ENCODE measurements at places on chromosomes 16 and 17.

DNA sequence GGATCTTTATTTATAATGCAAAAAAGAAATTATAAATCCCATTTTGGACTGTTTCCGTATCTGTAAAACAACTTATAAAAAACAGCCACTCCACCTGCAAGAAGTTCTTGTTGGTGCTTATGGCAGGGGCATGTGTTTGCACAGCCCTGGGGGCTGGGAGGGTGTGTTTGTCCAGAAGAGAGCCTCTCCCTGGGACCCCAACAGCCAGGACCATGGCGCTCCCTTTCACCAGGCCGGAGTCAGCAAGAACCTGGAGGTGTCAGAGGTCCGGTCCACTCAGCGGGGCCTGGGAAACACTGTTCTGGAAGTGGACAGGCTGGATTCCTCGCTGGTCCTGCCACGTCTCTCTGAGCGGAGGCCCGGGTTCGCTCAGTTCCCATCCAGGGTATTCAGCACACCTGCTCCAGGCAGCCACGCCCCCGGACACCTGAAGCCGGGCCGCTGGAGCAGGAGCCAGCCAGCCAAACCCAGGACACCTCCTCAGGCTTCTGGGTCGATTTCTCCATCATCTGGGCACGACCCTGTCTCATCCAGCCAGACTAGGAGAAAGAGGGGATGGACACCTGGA is 18.9 kb upstream of the GINS2 start:
- no peak for DNase-seq

GRCh38 chr17:62821189-62822079 is 13.3 kb upstream of the MARCHF10 start:
- no peak for DNase-seq

- no peak for DNase-seq
These were observed 115.7 kb upstream of the PMFBP1 start for GRCh38 chr16:72287649-72288048.

- DNase-seq = no peak
These were observed 19.5 kb downstream of the RAP1GAP2 start for GRCh38 chr17:2815781-2816185.

GRCh38 chr17:48338720-48339119 is 91.3 kb downstream of the SKAP1 start:
- no peak for DNase-seq

DNA sequence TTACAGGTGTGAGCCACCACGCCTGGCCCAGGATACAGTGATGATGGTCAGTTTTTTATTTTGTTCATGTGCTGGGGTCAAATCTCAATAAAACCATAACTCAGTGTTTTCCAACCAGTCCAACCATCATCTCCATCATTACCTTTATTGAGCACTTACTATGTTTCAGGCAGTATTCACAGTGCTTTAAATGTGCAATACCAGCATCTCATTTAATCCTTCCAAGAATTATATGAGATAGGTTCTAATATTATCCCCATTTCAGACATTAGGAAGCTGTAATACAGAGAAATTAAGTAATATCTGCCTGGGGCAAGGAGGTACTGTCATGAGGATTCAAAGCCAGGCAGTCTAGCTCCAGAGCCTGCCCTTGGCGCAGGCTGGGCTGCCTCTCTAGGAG is 36.9 kb upstream of the TANGO6 start:
- no peak for DNase-seq

DNA sequence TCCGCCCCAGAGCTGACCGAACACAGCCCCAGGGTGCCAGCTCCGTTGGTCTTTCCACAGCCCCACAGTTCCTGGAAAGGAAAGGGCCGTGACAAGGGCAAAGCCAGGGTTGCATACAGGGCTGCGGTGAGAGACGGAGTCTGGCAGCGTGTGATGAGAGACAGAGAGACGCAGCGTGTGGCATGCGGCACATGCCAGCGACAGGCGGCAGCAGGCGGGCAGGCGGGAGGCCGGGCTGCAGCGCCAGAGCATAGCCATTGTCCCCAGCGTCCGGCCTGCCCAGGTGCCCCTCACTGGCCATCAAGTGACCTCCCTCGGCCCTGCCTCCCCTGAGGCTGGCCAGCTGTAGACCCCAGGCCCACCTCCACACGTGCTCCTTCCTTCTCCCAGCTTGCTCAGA is 8.6 kb downstream of the RTN4RL1 start:
- DNase-seq = no peak

GRCh38 chr16:3215601-3216262 is 19.2 kb downstream of the ZNF200 start:
- peak; percentile 36 for DNase-seq

DNA sequence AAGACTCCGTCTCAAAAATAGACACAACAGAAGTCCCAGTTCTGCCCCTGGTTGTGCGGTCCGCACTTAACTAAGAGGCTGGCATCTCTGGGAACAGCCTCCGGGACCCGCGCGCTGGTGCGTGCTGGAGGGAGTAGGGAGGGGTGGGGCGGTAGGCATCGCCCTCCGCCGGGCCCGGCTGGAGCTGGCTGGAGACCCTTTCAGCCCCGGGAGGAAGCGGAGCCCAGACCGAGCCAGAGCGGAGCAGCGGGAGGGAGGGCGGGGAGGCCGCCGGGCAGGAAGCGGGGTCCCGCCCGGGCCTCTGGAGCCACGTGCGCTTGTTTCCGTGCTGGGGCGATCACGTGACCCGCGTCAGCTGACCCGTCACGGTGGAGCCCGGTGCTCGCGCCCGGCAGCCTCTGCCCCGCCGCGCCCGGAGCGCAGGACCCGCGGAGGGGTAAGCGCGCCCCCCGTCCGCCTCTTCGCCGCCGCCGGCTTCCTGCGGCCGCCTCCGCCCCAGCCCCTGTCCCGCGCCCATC is at the start of gene WDR81:
TSS of gene WDR81 (plus strand) at position 354 of the 518 bp plus-strand sequence. CDS start 256 bp downstream, outside the sequence.
- peak; percentile 92 for DNase-seq

DNA sequence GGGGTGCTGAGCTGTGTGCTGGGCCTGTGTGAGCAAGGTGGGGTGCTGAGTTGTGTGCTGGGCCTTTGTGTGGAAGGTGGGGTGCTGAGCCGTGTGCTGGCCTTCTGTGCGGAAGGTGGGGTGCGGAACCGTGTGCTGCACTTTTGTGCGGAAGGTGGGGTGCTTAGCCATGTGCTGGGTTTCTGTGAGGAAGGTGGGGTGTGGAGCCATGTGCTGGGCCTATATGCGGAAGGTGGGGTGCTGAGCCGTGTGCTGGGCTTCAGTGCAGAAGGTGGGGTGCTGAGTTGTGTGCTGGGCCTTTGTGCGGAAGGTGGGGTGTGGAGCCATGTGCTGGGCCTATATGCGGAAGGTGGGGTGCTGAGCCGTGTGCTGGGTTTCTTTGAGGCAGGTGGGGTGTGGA is 555.4 kb upstream of the EEF2KMT start:
- no peak for DNase-seq

DNA sequence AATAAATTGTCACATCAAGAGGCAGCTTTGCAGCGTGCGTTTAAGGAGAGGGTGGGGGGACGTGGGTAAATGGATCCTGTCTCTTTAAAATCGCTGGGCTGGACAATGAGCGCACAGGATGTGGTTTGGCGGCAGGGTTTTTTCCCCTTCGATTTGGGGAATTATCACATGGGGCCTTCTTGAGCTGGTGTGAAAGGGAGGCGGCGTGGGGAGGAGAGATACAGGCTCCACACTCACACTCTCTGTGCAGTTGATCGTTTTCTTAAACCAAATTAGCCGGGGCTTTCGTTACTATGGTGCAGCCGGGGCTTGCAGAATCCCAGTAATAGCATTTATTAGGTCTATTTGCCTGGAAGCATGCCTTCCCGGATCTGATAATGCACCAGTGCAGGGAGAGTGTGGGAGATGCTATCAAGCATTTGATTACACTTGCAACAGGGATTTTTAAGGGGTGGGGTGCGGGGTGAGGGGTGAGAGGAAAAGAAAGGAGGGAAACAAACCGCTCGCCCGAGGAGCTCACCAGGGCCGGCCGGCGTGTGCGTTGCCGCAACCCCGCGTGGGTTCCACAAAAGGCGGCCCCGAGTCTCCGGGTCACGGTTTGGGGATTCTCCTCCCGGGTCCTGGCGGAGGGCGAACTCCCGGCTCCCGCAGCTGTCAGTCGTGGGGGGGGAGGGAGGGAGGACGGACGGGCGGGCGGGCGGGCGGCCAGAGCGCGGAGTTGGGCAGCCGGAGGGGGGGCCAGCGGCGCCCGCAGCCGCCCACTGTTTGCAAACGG is 58.8 kb upstream of the GSE1 start:
- DNase-seq = peak; percentile 84

- peak; percentile 55 for DNase-seq
These were observed 354 bp upstream of the ESRP2 start for GRCh38 chr16:68236137-68236825.

DNA sequence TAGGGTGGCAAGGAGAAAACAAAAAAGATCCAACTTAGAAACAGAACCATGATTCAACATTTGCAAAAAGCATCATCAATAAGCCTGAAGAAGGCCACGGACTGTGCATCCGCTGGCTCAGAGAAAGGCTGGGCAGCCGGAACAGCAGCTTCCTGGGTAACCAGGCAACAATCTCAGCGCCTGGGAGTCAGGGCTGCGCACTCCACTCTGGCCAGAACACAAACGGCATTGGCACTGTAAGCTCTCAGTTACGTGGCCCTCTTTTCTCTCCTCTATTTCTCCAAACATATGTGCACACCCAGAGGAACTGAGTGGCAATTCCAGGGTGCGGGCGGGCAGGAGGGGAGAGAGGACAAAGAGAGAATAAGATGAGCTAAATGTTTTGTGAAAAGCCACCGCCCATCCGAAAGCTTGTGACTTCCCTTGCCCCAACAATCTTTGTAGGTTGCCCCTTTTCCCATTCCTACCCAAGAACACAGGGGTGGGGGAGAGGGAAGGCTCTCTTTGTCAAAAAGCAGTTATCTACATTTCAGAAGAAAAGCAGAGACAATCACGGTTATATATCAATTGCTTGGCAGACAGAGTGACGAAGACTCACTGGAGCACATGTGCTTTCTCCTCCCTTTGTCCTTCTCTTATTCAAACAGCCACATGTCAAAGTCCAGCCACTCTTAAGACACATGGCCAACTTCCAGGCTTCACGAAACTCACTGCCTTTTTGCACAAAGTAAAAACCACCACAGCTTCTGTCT is 6.6 kb upstream of the GHDC start:
- no peak for DNase-seq

DNA sequence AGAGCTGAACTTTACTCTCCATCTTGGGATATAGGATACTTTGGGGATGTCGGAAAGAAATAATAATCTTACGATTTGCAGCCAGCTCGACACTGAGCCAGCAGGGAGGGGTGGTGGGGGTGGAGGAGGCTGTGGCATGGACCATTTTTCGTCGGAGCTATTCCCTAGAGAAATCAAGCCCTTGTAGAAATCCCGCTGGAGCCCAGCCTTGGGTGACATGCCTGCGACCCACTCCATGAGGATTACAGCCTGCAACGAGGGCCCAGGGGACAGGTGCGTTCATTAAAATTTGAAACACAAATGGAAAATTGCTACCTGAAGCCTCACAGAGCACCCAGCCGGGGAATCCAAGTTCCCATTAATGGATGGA is 82.8 kb upstream of the GSE1 start:
- no peak for DNase-seq

DNA sequence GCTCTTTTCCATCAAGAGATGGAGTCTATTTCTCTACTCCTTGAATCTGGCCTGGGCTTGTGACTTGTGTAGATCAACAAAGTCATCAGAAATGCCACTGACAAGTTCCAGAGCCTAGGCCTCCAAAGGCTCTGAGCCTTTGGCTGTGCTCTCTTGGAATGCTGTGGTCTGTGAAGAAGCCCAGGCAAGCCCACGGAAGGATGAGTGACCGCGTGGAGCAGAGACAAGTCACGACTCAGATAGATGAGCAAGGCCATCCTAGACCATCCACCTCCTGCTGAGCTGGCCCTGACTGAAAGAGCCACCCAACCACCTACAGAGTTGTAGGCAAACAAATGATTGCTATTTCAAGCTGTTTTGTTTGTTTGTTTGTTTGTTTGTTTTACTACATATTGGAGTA is 11.6 kb upstream of the ICAM2 start:
- DNase-seq = no peak

DNA sequence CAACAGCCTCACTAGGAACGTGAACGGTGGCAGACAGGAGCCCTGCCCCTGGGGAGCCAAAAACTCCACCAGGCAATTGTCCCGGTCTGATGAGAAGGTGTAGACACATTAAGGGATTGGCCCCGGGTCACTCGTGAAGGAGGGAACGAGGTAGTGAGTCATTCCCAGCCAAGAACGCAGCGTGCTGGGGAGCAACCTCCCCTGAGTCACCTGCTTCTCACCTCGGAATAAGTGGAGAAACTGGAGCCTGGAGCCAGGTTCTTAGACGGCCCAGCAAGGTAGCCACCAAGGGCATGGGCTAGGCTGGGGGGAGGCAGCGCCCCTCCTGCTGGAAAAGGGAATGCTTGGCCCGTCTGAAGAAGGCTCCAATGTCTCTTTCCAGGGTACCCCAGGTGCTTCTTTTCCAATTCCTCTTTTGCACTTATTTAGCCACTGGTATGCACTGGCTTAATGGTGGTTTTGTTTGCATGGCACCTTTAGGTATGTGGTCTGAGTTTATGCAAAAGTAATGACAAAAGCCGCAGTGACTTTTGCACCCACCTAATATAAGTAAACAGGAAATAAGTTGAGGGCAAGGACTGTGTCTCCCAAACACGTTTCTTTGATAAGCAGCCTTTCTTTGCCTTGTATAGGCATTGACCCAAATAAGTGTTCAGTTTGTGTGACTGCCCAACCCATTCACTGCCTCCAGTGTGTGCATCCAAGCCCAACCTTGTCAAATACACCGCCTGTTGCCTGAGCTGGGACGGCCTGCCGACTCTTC is 1.8 kb upstream of the HELZ start:
- peak; percentile 30 for DNase-seq

DNA sequence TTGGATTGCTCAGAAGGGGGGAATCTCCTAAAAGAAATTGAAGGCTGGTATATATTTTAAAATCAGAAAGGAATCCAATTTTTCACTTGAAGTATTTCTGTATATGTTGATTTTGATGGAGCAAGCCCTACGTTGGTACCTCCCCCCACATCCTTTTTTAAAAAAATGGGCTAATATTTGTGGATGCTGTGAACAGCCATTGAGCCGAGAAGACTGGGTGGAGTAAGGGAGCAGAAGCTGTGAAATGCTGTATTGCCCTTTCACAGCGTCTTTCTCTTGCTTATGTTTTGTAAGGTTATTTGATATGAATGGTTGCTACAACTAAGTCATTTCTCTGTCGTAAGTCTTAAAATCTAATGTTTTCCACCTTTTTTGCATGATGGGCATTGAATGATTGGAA is 2.3 kb downstream of the PAFAH1B1 start:
- no peak for DNase-seq

DNA sequence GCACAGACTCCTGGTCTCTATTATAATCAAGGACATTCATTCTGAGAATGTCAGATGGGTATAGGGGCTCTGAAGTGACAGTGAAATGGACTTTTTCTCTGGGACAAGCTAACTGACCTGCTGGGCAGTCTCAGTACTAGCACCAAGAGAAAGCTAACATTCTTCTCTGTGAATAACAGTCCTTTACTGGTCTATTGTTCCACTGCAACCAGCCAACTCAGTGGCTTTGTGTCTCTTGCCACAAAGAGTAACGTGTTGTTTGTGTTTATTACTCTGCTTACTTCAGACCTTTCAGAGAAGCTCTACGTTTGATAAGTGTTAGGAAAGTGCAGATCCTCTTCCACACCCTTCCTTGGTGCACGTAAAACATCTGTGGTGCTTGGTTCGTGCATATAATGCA is 61.5 kb upstream of the BCAR1 start:
- no peak for DNase-seq

GRCh38 chr17:2365132-2365531 is 27.8 kb downstream of the SGSM2 start:
- DNase-seq = no peak
